ENCODE measurements at places on chromosomes 16 and 17. TPM values are rescaled to one million over a fixed set of nuclear protein-coding genes. Genes with fewer than 3 reads are reported as not detected.

Gene METTL23
- 34.5 TPM for polyA plus RNA-seq

DNA sequence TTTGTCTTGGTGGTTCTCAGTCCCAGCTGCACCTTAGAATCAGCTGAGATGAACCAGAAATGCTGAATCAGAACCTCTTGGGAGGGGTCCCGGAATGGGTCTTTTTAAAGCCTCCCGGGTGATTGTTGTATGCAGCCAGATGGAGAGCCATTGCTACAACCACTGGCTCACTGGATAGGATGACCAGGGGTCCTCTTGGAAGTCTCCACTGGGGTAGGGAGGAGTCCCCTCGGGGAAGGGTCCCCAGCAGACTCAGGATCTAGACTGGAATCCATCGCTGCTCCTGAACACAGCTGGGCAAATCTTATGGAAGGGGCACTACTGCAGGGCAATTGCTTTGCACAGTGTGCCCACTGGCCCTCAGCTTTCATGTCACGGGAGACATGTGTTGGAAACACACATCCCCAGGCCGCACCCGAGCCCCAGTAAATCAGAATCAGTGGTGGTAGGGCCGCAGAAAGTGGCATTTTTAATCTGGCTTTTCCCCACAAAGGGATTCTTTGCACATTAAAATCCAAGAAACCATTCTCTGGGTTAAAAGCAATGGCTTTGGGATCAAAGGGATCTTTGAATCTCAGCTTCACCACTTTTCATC lies 117.3 kb downstream of the IRX5 start:
- no peak for DNase-seq

GRCh38 chr17:8249621-8250500 lies 772 bp downstream of the PFAS start:
- DNase-seq: no peak

Gene HOXB1
- polyA plus RNA-seq: not detected

- DNase-seq: no peak
Observed at GRCh38 chr17:78124836-78125137, 3.8 kb downstream of the TMC6 start.

DNA sequence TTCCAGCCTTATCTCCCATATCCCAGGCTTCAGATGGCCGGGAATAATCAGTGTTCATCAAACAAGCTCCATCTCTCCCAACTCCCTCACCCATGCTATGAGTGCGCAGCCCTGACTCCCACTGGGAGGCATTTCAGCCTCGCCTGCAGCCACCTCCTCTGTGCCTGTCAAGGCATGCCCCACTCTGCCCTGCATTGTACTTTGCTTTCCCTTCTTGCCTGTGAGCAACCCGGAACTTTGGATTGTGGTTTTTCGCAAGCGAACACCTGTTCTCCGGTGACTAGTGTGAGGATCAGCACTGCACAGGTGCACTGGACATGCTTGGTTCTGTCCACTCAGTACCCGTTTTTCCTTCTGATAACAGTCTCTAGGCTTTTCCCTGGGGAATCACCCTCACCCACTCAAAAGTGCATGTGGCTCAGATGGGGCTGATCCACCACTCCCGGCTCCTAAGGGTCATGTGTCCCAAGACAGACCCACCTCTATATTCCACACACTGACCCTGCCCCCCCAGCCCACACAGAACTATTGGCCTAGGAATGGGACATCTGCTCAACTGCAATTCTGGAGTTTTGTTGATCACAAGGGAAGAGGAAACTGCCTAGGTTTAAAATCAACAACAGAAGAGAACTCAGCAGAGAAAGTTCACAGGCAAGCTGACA lies 9.1 kb downstream of the CHST6 start:
- DNase-seq: no peak

DNA sequence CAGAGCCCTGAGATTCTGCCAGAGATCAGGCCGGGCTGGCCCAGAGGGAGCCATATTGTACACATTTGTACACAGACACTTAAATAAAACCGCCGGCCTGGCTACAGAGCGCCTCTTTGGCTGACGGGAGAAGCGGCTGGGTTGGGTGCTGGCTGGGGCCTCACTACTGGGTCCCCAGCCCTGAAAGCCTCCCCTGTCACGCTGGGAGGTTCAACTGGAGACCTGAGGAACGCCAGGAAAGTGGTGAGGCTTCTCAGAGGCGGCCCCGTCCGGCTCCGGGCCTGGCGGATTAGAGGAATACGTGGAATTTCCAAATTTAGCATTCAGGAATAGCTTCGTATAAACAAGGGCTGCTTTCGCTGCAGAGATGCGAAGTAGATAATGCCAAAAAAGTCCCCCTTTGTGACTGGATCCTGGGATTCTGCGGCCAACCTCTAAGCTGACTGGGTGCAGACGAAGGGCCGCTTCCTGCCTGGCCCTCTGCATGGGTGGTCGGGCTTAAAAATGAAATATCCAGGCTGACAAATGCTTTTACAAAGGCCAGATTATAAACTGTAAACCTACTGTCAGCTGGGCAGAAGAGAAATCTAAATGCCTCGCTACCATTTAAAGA lies 252.4 kb downstream of the IRF8 start:
- DNase-seq: no peak

GRCh38 chr17:573036-573435 lies 141.6 kb downstream of the VPS53 start:
- DNase-seq: no peak

Gene PYDC1
- not detected for polyA plus RNA-seq

DNA sequence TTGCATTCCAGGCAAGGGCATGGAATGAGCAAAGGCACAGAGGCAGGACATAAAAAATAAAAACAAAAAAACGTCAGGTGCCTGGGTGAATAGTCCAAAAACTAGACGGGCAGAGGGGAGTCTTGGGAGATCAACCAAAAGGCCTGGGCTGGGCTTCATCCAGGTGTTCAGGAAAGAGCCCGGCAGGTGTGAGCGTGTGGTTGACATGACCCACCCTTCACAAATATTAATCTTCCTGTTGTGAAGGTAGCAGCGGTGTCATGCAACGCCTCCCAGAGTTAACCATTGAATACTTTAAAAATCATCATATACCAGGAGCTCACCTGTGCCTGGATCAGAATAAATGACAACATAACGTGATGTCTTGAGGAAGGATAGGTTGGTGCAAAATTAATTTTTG lies 90.6 kb downstream of the USP22 start:
- no peak for DNase-seq

GRCh38 chr17:57485916-57486881 lies 229.9 kb downstream of the MSI2 start:
- DNase-seq: no peak

DNA sequence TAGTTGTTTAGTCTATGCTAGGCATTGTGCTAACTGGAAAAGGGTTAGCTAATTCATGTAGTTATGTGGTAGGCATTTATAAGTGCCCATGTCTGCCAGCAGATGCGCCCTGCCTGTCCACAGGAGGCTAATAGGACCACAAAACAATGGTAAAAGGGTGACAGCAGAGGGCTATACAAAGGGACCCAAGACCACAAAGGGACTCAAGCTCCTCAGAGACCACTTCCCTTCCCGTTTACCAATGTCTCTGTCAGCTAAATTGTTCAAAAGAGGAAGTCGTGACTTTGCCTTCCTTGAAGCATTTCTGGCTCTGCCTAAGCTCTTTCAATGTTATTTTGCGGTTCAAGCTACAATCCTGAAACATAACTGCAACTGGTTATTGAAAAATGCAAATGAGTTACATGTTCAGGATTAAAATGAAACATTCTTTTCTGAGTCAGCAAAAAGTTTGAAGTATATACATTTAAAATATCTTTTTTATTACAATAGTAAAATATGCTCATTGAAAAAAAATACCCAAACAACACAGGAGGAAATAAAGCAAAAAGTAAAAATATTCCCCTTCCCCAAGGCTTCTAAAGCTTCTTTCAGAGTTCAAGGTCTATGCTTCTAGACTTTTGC lies 149.2 kb downstream of the MAF start:
- DNase-seq: no peak

Gene PNPO
- 38.6 TPM for polyA plus RNA-seq

Gene PIK3R5
- polyA plus RNA-seq: 0.15 TPM

GRCh38 chr17:33169580-33170285 lies 123.4 kb downstream of the ASIC2 start:
- DNase-seq: peak; percentile 3

- DNase-seq: peak; percentile 93
Observed at GRCh38 chr17:35726127-35726952, 5.1 kb upstream of the RASL10B start.

Gene BCAS3
- 9.1 TPM for polyA plus RNA-seq

- no peak for DNase-seq
Observed at GRCh38 chr17:71080937-71081336, 911.6 kb downstream of the KCNJ2 start.

DNA sequence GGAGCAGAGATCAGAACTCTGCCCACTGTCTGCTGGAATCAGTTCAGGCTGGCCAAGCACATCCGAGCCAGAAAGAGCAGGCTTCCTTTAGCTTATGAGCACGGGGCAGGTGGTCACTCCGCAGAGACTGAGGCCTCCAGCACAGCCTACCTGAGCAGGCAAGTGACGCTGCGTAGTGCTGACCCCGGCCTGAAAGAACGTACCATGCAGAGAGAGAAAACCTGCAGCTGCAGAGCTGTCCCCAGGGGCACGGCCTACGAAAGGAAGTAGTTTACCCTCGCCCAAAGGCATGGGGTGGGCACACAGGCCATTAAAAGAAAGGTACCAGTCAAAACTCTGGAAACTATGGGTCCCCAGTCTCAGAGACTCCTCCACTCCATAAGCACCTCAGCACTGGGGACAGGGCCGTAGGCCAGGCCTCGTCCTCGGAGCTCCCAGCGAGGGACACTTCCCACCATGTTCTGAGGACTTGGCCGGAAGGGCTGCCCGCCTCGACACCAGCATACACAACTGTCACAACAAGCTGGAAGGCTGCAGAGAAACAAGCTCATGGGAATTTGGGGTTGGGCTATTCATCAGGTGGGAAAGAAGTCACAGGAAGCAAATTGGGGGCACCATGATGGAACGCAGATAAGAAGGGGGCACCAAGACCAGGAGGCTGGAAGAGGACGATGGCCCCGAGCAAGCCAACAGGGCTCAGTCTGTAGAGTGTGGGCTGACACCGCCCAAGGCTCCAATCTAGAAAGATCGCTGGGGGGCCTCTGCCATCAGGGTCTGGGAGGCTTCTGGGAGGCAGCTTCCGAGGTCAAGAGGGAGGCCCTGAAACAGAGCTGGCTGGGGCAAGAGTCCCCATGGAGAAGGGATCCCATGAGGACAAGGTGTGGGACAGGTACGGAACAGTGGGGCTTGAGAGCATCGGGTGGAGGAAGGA lies 21.2 kb downstream of the MEAK7 start:
- no peak for DNase-seq

DNA sequence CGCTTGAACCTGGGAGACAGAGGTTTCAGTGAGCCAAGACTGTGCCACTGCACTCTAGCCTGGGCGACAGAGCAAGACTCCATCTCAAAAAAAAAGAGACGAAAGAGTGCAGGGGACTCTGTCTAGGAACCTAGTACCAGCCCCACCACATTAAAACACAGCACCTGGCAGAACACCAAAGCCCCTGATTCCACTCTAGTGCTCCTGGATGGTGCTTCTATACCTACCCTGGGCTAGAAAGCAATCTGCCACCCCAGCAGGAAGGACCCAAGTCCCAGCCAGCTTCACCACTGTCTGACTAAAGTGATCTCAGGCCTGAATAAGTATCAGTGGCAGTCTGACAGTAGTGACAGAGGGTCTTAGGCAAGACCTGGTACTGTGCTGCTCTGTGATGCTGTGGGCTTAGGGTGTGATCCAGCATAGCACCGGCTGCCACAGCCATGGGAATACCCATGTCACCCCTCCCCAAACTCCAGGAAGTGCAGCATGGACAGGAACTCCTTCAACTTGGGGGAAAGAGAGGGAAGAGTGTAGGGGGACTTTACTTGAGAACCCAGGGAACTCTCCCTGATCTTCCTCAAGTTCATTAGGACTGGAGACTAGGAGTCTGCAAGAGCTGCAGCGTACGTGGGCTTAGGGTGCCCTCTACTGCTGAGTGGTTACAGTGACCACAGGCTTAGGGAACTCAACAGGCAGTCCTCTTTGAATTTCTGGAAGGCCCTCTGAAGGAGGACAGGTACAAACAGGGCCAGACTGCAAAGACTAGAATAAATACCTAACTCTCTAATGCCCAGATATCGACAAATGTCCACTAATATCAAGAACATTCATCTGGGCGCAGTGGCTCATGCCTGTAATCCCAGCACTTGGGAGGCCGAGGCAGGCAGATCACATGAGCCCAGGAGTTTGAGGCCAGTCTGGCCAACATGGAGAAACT lies 30.0 kb upstream of the RNF43 start:
- peak; percentile 87 for DNase-seq

DNA sequence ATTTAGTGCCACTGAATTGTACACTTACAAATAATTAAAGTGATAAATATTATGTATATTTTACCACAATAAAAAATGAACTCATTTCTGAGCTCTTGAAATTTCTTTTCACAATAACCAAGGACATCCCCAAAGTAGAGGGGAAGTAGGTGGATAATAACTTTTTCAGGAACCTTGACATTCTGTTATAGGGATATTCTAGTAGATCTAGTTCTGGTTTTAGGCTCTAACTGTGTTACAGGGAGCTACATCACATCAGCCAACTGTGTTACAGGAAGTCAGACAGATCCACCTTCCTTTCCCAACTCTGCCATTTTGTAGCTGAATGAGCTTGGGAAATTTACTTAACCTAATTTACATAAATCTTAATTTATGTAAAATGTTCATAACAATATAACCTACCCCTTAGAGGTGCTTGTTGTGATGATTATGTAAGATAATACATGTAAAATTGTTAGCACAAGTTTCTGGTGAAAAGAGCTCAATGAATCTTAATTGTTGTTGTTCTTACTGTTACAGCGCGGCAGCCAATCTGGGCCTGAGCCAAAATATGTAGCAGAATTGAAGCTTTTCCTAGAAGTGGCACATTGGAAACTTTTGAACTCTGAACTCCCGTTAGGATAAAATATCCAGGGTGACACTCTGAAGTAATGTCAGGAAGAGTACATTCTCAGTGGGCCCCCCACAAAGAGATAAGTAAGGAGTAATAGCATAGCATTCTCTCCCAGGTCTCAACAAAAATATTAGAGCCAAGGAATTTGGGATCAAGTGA lies 169.8 kb downstream of the AATF start:
- no peak for DNase-seq

DNA sequence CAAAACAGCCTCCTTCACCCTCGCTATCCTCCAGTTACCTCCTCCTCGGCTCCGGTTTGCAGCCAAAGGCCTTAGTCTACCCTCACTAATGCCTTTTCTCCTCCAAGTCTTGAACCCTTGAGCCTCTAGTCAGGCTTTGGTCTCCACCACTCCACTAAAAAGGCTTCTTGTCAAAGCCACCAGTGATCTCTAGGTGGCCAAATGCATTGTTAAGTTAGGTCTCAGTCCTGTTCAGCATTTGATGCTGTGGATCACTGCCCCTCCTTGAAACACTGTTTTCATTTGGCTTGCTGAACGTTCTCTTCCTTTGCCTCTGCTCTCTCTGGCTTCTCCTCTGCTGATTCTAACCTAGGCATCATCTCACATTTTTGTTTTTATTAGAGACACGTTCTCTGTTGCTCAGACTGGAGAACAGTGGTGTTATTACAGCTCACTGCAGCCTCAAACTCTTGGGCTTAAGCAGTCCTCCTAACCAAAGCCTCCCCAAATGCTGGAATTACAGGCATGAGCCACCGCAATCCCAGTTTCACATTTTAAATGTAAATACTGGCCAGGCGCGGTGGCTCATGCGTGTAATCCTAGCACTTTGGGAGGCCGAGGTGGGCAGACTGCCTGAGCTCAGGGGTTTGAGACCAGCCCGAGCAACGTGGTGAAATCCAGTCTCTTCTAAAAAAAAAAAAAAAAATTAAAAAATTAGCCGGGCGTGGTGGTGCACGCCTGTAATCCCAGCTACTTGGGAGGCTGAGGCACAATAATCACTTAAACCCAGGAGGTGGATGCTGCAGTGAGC lies 1.1 kb downstream of the SGF29 start:
- DNase-seq: no peak

All from fibroblast of lung (primary cell).